ENCODE measurements at places on chromosomes 7 and 10. TPM values are rescaled to one million over a fixed set of nuclear protein-coding genes. Genes with fewer than 3 reads are reported as not detected.

DNA sequence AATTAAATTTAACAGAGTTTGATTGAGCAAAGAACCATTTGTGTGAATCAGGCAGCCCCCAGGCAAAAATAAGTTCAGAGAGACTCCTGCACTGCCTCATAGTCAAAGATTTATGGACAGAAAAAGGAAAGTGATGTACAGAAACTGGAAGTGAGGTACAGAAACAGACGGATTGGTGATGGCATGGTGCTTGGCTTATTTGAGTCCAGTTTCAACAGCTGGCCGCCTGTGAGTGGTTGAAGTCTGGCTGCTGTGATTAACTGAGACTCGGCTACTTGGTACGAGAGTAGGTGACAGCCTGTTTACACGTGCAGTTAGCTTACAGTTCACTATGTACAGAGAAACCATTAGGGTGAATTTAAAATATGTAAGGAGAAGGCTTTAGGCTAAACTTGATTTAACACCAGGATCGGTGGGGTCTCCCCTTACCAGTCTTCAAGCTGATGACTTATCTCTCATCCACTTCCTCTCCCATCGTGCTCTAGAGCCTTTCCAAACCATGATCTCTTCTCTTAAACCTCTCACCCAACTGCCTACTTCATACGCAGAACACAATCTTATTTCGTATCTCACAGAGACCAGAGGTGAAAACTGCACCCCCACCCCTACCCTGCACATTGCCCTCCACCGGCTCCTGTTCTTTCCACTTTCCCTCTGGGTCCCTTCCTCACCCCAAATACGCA, 5.0 kb upstream of the MSMB start:
- no peak for DNase-seq

GRCh38 chr7:130156140-130156539, 49.1 kb downstream of the TMEM209 start:
- DNase-seq: no peak

DNA sequence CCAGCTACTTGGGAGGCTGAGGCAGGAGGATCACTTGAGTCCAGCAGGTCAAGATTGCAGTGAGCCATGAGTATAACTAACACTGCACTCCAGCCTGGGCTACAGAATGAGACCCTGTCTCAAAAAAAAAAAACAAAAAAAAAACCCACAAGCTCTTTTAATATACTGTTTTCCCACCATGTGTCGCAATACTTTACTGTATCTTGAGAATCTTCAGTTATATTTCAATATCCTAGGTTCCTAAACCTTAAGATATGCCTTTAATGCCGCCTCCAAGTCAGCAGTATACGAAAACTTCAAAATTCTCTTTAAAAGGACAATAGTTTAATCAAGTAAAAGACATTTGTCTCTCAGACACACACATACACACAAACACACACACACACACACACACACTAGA, 62.8 kb downstream of the TAF3 start:
- DNase-seq: no peak

DNA sequence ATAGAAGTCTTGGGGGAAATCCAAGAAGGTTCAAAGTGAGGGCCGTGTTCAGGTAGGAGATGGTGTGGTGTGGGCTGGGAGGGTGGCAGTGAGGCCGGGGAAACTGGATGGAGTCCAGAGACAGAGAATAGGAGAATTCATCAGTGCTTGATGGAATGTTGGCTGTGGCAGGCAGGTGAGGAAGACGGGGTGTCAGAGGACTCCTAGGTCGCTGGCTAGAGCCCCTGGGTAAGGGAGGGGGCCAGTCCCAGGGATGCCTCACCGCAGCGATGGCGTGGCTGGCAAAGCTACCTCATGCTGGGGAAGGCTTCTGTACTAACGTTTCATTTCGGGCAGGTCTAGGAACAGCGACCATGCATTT, 373.0 kb downstream of the RPS24 start:
- no peak for DNase-seq

- DNase-seq: no peak
These were observed 787 bp upstream of the PLEKHA1 start for GRCh38 chr10:122373721-122374120.

DNA sequence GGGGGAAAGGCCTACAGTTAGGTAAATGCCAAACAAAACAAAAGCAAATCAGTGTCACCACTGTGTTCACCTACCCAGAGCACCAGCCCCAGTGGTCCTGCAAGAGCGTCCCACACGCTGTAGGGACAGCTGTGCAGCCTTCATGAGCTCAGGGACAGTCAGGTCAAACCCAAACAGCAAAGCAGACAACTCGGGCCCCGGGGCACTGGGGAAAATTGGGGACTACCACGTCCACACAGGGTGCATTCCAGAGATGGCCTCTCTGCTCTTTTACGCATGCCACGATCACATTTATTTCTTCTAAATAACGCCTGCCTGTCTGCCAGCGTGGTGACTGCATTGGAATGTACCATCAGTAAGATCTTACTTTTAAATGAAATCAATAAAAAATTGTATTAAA, 21.7 kb downstream of the EBF3 start:
- DNase-seq: no peak

DNA sequence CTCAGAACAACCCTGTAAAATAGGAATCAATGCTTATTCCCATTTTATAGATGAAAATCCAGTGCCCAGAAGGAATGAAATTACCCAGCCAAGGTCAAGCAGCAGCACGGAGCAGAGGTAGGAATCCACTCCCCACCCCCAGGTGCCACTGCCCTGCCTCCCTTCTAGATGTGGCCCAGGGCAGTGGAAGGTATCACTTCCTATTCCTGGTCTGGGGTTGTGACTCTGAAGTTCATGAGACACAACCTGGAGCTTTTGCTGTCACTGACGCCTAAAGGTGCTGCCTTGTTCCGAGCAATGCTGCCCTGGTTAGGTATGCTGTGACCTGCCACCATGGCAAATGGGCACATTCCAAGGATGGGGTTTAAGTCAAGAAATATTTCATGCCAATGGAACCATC, 53.6 kb downstream of the PIK3AP1 start:
- DNase-seq: no peak

GRCh38 chr10:90195288-90195840, 494.0 kb downstream of the KIF20B start:
- DNase-seq: no peak

GRCh38 chr7:90933041-90933440, 331.2 kb upstream of the FZD1 start:
- DNase-seq: no peak

DNA sequence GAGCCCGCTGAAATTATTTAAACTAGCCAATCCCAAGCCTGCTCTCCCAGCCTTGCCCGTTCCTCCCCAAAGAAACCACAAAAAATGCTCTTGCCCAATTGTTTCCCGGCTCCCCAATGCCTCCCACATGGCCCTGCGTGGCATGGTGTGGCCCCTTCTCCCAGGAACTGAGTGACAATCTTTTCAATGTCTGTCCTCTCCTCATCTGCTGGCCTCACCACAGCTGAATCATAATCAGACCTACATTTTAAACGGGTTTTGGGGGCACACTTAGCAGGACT, 201.5 kb downstream of the PRPF18 start:
- DNase-seq: no peak

- DNase-seq: no peak
These were observed 35.5 kb downstream of the LRMDA start for GRCh38 chr10:75466886-75467285.

- DNase-seq: no peak
These were observed 634 bp upstream of the HDAC9 start for GRCh38 chr7:18494821-18495408.

- no peak for DNase-seq
These were observed 175.5 kb downstream of the ADARB2 start for GRCh38 chr10:1561731-1562337.

GRCh38 chr7:96059075-96059474, 262.8 kb downstream of the SLC25A13 start:
- no peak for DNase-seq

DNA sequence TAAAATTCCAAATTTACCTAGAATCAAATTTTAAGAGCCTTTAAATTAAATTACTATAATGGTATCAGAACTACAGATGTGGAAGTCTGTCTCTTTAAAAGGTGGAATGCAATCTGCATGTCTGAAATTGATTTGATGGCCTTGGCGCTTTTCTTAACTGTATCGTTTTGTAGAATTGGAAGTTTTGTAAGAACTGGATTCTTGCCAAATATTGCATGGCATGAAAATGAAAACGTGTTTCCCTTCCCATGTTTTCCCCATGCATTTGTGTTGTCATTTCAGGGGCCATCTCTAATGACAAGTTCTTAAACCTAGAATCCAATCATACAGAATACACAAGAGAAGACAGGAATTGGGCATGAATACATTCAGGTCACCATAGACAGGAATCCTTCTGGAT, 162.5 kb downstream of the KIAA1217 start:
- DNase-seq: no peak

GRCh38 chr7:154440651-154441050, 388.5 kb downstream of the DPP6 start:
- no peak for DNase-seq

DNA sequence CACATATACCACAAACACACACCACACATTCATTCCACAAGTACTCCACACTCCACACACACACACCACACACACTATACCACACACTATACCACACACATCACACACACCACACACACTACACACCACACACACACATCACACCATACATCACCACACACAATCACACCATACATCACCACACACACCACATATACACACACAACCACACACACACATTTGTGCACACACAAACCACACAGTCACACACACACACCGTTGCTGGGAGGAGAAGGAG, 112.8 kb downstream of the PTPN20 start:
- no peak for DNase-seq

GRCh38 chr7:89761173-89761572, 393.1 kb upstream of the STEAP1 start:
- DNase-seq: no peak

DNA sequence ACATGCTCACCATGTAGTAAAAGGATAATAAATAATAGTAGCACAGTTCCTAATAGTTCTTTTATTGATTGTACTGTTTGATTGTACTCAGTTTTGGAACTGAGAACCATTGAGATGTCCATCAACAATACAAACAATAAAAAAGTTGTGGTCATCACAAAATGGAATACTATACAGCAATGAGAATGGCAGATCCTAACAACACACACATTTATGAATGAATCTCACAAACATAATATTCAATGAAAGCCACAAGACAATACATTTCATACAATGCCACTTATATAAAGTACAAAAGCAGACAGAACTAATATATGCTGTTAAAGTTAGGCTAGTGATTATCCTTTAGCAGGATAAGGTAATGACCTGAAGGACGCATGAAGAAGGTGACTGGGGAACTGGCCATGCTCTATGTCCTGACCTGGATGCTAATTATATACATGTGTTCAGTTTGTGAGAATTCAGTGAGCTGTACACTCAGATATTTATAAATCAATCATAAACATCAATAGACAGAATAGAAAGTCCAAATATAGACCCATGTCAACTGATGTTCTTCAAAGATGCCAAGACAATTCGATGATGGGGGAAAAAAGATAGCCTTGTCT, 70.0 kb downstream of the SMURF1 start:
- DNase-seq: no peak

DNA sequence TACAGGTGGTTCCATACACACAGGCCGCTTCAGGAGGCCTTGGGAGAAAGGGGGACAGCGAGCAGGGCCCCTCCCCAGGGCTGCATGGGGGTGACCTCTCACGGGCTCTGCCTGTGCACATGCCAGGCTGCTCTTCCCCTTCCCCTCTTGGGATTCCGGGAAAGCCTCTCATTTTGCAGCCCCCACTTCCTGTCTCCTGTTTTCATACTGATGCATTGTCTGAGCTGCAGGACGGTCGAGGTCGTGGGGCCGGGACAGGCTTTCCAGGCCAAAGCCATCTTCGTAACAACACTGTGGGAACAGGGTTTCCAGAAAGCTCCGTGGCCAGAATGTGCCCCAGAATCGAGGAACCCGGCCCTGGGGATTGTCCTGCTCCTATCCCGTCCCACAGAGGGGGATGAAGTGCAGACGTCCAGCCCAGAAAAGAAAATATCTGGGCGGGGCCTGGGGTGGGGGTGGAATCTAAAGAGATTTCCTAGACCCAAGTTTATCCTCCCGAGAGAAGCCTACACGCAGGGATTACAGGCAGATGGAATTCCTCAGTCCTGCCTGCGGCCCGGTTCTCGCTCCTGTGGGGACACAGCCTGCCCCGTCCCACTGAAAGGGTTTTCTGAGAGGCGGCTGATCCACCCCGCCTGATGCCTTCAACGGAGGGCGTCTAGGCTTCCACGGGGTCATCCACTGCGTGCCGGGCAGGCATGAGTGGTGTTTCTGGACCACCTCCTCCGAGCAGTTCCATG, 29.5 kb upstream of the DNAAF5 start:
- DNase-seq: no peak

- DNase-seq: no peak
These were observed 910.6 kb downstream of the KCNMA1 start for GRCh38 chr10:76727038-76727437.

DNA sequence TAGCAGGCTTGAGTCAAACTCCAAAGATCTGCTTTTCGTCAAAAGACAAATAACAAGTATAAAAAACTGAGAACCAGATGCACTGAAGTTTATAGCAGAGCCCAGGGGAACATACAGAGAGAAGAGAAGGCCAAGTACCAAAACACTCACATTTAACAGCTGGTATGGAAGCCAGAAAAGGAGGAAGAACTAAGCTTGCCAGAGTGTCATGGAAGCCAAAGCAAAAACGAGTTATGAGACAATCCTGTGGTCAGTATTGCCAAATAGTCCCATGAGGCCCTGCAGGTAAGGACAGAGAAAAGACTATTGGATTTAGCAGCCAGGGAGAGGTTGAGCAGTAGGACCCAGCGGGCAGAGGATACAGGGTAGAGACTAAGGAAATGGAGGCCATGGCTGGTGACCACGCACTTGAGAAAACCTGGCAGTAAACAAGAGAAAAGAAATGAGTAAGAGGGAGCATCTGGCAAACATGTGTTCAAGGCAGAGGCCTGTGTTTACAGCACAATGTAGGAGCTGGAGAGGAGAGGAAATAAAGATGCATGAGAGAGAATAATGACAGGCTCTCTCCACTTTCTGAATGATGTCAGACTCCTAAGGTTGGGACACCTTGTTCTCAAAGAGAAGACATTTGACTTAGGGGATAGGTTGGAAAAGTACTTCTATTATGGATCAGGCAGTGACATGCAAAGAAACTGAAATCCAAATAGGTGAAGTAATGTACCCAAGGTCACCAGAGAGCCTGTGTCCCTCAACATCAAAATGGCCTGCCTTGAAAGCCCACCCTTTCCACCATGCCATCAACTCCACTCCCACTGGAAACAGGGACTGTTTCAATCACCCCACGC, 9.1 kb downstream of the CREB3L2 start:
- no peak for DNase-seq

GRCh38 chr7:136061433-136061832, 84.3 kb upstream of the MTPN start:
- no peak for DNase-seq

- DNase-seq: no peak
These were observed 129.2 kb downstream of the GRK5 start for GRCh38 chr10:119336599-119336998.

GRCh38 chr10:102281102-102281487, 35.8 kb downstream of the GBF1 start:
- DNase-seq: no peak

- DNase-seq: no peak
These were observed 52.4 kb downstream of the ARMH3 start for GRCh38 chr10:102003541-102003940.

- no peak for DNase-seq
These were observed 4.4 kb downstream of the ZNF655 start for GRCh38 chr7:99562832-99563231.

The PBLD gene
- total RNA-seq: 1.4 TPM

The GPC2 gene
- 2.4 TPM for total RNA-seq

The JCAD gene
- total RNA-seq: not detected

The ITGB8 gene
- 12.8 TPM for total RNA-seq

The GIMAP8 gene
- 8.4 TPM for total RNA-seq

The RPEL1 gene
- not detected for total RNA-seq

The TAS2R41 gene
- total RNA-seq: not detected

The C7orf25 gene
- total RNA-seq: 3.9 TPM

The TMEM178B gene
- total RNA-seq: not detected
